ENCODE measurements at places on chromosomes 5 and 9.

GRCh38 chr5:165055476-165055875 lies 1550.1 kb downstream of the MAT2B start:
- no peak for DNase-seq

DNA sequence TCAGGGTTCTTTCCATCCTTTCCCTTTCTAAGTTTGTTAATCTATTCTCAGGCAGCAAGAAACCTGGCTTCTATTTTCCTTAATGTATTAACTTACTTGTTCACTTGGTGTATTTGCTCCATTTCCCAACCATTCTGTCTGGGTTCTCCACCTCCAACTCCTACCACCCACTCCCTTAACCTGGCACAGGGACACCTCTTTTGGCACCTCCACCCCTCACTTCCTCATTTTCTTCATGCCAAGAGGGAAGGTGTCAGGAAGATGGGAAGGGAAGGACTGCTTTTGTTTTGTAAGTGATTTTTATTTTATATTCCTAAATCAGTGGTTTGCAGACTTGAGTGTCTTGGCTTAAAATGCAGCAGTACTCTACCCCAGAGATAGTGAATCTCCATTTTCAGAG lies 166.1 kb downstream of the TRIO start:
- no peak for DNase-seq

DNA sequence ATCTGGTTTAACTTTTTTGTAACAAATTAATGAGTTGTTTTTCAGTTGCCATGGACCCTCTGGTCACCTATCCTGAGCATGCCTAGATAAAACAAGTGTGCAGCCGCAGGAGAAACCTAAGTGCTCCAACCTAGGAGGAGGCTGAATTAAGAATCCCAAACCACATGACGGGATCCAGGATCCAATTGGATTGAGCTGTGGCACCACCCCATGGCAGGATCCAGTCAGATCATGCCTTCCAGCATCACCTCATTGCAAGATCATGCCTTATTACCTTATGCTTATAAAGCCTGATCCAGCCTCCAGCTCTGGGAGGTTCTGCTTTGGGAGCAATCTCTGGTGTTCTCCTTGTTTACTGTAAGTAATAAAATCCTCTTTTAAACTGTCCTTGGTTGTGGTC lies 662.0 kb downstream of the TLR4 start:
- DNase-seq: no peak

DNA sequence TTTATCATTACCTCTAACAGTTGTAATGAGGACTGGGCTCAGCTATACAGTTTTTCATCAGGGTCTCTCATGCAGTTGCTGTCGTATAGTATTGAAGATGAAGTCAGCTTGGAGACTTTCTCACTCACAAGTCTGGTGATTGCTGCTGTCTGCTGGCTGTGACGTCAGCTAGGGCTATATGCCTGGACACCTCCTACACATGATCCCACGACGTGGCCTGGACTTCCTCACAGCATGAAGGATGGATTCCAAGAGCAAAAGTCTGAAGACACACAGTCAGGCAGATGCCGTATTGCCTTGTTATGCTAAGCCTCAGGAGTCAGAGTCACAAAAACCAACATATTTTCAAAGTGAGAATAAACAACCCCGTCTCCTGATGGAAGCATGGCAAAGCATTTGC lies 193.3 kb downstream of the LURAP1L start:
- no peak for DNase-seq
